ENCODE measurements at places on chromosomes 1 and 21. TPM values are rescaled to one million over a fixed set of nuclear protein-coding genes. Genes with fewer than 3 reads are reported as not detected.

LCE3D gene
- total RNA-seq: not detected

AGL gene
- total RNA-seq: 31.6 TPM

F13B gene
- not detected for total RNA-seq

AURKAIP1 gene
- 91.3 TPM for total RNA-seq

IFI6 gene
- 18.7 TPM for total RNA-seq

GRCh38 chr1:78088486-78088885 lies 42.7 kb downstream of the GIPC2 start:
- no peak for DNase-seq

DNA sequence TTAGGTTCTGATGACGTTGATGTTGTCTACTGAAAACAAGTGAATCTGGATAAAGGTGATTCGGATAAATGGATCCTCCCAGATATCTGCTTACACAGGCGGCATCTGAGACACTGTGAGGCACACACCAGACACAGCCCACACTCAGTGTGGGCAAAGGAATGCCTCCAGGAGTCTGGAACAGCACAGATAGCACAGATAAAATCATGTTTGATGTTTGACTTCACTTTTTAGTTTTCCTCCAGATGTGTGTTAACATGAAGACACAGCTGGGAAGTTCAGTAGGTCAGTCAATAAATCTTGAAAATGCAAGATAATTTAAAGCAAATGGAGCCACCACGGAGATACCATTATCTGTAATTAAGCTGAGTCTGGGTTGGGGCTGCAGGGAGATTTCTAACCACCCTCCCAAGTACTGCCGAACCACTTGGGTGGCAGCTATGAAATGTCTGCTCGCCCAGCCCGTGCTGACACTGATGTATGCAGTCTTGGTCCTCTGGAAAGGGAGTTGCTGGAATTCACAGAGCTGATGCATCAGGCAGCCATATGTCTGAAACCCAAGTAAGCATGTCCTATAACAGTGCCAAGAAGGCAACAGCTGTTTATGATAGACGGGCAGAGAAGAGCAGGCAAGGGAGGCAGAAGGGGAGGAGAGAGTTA lies 11.7 kb downstream of the CAPN9 start:
- no peak for DNase-seq

- no peak for DNase-seq
Measured at GRCh38 chr1:231053493-231054162, 13.6 kb upstream of the FAM89A start.

DNA sequence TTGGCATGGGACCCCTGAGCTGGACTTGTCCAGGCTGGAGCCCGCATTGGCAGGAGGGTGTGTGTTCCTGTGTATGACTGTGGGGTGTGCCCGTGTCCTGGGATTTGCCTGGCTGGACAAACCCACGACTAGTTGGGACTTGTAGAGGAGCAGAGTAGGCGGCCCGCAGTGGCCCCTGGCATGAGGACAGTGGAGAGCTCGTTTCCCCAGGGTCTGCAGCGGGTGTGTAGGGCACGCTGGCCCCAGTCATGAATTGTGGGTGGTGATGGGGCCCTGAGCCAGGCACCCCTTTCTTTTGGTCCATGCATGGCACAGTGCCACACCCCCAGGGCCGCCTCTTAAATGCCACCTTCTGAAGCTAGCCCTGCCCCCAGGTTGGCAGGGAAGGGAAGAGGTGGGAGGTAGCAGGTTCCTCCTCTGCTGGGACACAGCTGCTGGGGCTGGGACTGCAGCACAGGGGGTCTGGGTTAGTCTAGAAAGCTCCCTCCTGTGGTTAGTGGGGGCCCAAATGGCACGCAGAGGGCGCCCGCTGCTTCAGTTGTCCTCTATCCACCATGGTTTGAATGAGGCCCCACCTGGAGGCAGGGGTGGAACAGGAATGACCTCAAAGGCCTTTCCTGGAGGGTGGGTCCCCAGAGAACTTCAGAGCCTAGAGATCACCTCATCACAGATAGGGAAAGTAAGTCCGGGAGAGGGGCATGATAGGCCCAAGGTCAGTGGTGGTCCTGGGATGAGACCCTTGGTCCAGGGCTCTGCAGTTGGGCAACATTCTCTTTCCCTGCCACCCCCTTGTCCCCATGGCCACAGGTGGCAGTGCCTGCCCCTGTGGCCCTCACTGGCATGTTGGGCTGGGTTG lies 4.1 kb downstream of the CROCC start:
- DNase-seq: peak; percentile 91

GRCh38 chr1:236123563-236123962 lies 18.8 kb upstream of the GPR137B start:
- DNase-seq: no peak

GRCh38 chr1:54425152-54425584 lies 19.0 kb upstream of the SSBP3 start:
- DNase-seq: no peak

- no peak for DNase-seq
Measured at GRCh38 chr1:51942281-51942680, 48.2 kb downstream of the RAB3B start.

- no peak for DNase-seq
Measured at GRCh38 chr1:119312500-119312899, 56.1 kb upstream of the HAO2 start.

GRCh38 chr1:2235300-2235998 lies 7.3 kb downstream of the SKI start:
- DNase-seq: no peak

All from breast epithelium (tissue), 4 donors.